ENCODE measurements at places on chromosomes 2 and 18.

DNA sequence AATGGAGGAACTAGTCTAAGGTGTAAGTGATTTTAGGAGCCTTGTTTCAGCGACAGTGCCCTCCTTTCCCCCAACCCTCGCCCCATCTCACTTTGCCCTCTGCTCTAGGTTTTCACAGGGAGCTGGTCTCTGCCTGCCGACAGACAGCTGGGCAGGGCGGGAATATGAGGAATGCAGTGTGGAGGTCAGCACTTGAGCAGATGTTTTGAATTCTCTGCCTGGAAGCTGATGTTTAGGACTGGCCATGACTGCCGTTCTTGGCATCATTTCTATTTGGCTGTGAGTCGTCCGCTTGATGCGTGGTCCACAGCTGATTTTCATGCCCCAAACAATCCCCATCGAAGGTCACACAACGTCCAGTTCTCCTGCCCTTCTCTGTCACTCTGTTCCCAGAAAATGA is 55.1 kb upstream of the SIX3 start:
- DNase-seq: no peak

DNA sequence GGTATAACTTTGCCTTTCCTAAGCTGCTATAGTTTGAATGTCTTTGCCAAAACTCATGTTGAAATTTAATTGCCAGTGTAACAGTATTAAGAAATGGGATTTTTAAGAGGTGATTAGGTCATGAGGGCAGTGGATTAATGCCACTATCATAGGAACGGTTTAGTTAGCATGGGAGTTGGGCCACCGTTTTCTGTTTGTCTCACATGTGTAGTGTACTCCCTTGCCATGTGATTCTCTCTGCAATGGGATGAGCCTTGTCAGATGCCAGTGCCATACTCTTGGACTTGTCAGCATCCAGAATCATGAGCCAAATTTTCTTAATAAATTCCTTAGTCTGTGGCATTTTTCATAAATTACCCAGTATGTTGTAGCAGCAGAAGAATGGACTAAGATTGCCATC is 388.9 kb upstream of the RGPD4 start:
- no peak for DNase-seq

- DNase-seq: no peak
Measured at GRCh38 chr2:3493615-3494007, 25.7 kb downstream of the ADI1 start.

GRCh38 chr2:239400596-239401066 is at the start of gene HDAC4:
Gene HDAC4 (minus strand): TSS chr2:239401020. CDS start chr2:239352699, 48,321 bp downstream.
- DNase-seq: no peak

Measured in stimulated activated naive CD8-positive, alpha-beta T cell treated with anti-CD3 and anti-CD28 coated beads, Interleukin-15, Interleukin-2, amounts not matched to agents 100 U/mL and 50 U/mL, for 24 hours (primary cell).